Stimulated activated CD4-positive, alpha-beta T cell treated with anti-CD3 and anti-CD28 coated beads, Interleukin-4, amount 100 ng/mL, for 24 hours (primary cell): ENCODE measurements at places on chromosomes 7 and 10.

DNA sequence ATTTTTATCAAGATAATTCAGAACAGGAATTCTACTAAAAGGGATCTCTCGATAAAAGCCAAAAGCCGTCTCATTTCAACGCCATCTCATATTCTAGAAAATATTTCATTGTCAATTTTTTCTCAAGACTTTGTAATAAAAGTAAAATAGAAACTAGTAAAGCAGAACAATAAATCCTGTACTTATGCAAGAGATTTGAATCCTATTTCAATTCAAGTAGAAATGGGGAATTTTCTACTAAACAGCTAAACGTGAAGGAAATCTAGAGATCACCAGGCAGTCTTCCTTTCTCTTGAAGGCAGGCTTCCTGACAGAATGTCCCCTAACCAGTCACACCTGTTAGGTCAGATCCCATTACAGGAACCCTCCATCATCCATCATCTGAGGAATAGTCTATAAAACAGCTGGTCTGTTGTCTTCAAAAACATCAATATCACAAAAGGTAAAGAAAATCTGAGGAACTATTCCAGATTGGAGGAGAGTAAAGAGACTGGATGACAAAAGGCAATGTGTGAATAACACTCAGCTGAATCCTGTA lies 23.7 kb downstream of the USP6NL start:
- no peak for DNase-seq

DNA sequence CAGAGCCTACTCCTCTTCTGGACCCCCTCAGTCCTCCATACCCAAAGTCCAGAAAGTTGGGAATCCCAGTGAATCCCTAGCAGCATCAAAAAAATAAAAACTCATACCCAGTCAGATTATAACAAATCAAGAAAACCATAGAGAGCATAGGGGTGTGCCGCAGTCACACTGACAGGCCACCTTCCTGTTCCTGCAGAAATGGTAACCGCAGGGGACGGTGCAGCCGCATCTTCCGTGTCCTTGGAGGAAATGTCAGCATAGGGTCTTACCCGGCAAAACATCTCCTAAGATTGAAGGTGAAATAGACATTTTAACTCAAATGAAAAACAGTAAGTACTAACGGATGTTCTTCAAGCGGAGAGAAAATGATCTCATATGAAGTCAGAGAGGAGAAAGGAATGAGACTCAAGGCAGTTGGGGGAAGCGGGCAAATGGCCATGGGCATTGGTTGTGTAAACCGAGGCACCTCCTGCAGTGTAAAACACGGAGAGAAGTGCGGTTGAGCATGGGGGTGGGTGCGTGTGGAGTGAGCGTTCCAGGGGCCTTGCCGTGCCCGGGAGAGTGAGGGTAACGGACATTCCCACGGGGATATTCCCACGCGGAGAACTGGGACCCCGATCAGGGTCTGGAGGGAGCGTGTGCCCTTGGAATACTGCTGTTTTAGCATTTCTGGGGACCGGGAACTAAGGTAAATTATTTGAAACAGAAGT lies 110.8 kb downstream of the NKX6-2 start:
- no peak for DNase-seq

- no peak for DNase-seq
These were observed 12.4 kb upstream of the TFAM start for GRCh38 chr10:58372607-58373441.

DNA sequence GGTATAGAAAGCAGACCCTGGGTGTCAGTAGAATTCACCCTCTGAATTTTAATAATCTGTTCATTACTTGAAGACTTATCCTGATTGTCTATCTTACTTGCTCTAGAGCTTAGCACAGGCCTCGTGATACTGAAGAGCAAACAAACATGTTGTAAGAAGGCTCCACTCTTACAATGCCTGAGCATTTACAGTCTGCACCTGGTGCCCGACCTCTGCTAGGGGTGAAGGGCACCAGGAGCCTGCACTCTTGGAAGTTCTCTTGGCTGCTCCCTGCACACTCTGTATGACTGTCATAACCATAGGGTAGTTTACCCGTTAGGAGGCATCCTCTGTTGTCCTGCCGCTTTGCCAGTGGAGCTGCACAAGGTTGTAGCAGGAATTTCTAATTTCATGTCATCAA lies 91.3 kb upstream of the NPY start:
- DNase-seq: no peak

- no peak for DNase-seq
These were observed 68.4 kb upstream of the PRPS1L1 start for GRCh38 chr7:18096087-18096486.

GRCh38 chr10:99346247-99346646 lies 17.1 kb downstream of the CNNM1 start:
- no peak for DNase-seq

- no peak for DNase-seq
These were observed 459.1 kb downstream of the PLXNA4 start for GRCh38 chr7:132117181-132117580.

GRCh38 chr10:30647089-30647488 lies 17.5 kb upstream of the LYZL2 start:
- DNase-seq: no peak

GRCh38 chr10:127055263-127055662 lies 141.1 kb downstream of the INSYN2A start:
- DNase-seq: no peak

DNA sequence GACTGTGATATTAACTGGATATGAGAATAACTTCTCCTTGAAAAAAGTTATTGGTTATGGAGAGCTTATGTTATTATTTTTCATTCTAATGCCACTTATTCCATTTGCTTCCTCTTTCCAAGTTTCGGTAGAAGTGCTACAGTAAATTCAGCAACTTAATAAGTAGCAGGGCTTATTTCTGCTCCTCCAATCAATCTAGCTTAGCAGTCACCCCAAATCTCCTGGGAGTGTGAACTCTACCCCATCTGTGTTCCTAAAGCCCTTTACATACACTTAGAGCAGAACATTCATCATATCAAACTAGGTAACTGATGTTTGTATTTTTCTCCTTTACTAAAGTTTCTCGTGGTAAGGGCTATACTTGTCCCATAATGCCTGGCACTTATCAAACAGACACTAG lies 8.7 kb downstream of the ARL3 start:
- no peak for DNase-seq

GRCh38 chr10:131537281-131537680 lies 225.8 kb upstream of the TCERG1L start:
- no peak for DNase-seq

DNA sequence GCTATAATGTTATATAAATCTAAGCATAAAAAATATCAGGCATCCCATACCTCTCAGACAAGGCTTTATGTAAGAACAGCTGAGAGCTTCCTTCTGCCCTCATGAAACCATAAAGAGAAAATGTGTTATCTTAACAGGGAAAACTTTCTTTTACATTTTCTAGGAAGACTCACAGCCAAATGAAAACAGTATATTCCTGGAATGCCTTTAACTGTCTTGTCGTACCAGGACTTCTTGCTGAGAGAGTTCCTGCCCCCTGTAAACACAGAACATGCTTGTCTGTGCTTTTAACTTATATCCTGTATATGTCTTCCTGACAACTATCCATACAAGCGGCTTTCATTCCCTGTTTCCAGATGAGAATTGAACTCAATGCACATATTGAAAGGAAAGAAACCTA lies 64.8 kb upstream of the AHR start:
- no peak for DNase-seq

- DNase-seq: no peak
These were observed 110.6 kb downstream of the AUTS2 start for GRCh38 chr7:69708857-69709256.

DNA sequence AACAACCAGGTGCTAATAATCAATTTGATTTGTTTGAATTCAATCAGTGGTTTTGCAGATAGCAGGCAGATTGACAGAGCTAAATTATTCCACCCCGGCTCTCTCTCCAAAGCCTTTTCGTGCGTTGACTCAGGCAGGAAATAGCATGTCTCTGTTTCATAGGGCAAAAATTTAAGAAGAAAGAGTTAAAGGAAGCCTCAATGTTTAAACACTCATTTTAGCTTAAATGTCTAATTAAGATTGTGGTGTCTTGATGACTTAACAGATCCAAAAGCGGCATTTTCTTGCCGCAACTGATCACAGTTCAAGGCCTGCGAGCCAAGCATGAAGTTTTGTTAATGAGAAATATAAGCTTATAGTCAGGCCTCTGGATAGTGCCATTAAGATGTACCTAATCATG lies 1051.1 kb upstream of the AUTS2 start:
- DNase-seq: no peak

GRCh38 chr7:45873355-45873754 lies 473 bp upstream of the CCDC201 start:
- DNase-seq: no peak

- no peak for DNase-seq
These were observed 20.6 kb downstream of the RBM17 start for GRCh38 chr10:6109444-6109775.

- DNase-seq: no peak
These were observed 23.8 kb upstream of the FZD1 start for GRCh38 chr7:91240376-91240941.

DNA sequence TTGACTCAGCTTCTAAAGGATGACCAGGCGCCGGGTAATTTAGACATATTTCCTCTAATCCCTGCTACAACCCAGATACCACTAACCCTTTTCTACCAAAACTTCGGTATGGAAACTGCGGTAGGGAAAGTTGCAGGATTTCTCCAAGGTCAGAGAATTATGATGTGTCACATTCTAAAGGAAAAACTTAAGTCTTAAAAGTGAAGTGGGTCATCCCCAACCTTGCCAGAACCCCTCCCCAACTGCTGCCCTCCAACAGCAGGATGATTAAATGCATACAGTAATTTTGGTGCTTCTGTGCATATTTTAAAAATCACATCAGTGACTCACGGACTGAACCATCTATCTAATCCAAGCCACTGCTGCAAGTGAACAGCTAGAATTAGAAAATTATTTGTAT lies 52.7 kb downstream of the GRB10 start:
- DNase-seq: no peak

DNA sequence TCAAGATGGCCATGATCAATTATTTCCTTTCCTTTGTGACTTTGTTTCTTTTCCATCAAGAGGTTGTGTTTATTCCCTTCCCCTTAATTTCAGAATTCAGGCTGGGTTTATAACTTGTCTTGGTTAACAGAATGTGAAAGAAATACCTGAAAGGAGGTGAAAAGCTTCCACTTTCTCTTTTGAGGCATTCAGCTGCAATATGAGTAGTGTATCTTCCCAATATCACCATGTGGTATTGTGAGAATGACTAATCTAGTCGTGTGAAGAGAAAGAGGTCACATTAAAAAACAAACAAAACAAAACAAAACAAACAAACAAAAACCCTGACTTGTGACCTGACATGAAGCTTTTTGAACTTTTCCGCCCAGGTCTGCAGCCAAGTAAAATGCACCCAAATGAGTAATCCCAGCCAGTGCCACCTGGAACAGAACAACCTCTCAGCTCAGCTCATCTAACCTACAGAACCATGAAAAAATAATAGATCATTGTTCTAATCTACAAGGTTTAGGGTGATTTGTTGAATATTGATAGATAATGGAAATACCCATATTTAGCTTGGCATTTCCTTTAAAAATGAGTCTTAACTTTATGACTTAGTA lies 70.8 kb upstream of the TEX47 start:
- DNase-seq: no peak

- no peak for DNase-seq
These were observed 67.6 kb upstream of the VIPR2 start for GRCh38 chr7:159212226-159212625.

DNA sequence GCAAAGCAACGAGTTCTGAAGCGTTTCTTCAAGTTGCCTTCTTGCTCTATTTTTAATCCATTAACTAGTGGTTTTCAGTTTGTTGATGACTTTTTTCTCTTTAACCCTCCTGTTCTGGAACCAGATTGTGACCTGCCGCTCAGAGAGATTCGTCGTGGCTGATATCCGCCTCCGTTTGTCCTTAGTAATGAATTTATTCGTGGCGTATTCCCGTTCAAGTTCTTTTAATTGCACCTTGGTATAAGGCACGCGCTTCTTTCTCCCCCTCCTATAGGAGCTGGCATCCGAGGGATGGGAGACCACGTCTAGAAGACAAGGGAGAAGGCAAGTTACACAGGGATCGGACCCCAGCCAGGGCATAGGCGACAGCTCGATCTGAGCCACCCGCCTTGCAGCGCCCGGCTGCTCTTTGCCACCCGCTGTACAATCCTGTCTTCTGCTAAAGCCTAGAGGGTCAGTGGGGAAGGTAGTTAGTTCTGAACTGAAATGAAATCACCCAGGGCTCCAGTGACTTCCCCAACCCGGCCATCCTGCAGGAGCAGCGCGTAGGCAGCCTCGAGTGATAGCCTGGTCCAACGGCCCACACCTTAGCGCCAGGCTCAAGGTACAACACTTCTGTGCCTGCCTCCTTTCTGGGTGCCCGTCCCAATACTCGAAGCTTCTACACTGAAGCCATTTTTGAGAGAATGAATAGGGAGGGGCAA lies 1.6 kb downstream of the HOXA13 start:
- DNase-seq: no peak

- no peak for DNase-seq
These were observed 63.5 kb downstream of the AFAP1L2 start for GRCh38 chr10:114340816-114341215.

DNA sequence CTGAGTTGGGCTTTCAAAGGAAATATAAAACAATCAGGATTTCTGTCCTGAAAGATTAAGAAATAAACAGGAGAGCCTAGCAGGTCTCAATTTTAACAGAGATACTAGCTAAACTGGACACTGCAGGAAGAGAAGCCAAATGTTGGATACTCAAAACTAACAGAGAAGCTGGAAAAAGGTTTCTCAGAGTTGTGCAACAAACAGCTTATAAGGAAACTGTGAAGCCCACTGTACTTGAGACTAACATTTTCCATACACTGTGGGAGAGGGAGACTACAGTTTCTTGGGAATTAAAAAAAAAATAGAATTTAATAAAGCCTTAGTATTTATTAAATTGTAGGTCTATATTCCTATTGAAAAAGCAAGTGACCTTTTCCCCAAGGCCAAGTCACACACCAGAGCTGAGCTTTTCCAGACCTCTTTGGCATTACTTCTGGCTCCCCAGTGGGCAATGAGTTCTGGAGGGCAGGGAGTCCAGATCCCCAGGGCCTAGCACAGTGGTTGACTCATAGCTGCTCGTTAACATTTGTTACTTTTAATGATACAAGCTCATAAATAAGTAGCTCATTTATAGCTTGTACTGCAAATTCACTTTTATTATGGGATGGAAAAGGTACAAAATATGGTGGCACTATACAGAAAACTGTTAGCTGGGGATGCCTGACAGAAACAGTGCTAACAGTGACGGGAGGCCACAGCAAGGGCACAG lies 68.3 kb downstream of the MINDY3 start:
- DNase-seq: no peak

- DNase-seq: no peak
These were observed 16.0 kb downstream of the SFTPD start for GRCh38 chr10:79932841-79933379.
